ENCODE measurements at places on chromosomes 6 and 20.

GRCh38 chr20:58692579-58693225, at the start of gene NPEPL1:
Gene NPEPL1 (plus strand): TSS chr20:58692800. CDS start chr20:58692901, 101 bp downstream.
- peak; percentile 38 for DNase-seq

DNA sequence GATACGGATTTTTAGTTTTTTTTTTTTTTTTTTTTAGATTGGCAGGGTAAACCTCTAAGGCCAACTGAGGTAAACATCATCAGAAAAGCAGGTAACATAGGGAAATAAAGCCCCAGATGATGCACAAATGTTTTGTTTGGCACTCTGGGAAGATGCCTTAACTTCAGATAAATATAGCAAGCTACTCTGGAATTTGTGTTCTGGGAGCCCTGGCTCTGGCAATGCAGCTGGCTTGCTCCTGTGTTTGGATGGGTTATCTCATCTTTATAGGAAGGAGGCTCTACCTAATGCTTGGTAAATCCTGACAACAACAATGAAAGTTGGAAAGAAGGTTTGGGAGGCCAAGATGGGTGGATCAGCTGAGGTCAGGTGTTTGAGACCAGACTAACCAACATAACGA, 77.4 kb downstream of the GFOD1 start:
- no peak for DNase-seq

- DNase-seq: no peak
Measured at GRCh38 chr6:43076464-43077332, 584 bp downstream of the PTK7 start.

GRCh38 chr6:30234356-30234755, 21.1 kb upstream of the TRIM26 start:
- peak; percentile 33 for DNase-seq

DNA sequence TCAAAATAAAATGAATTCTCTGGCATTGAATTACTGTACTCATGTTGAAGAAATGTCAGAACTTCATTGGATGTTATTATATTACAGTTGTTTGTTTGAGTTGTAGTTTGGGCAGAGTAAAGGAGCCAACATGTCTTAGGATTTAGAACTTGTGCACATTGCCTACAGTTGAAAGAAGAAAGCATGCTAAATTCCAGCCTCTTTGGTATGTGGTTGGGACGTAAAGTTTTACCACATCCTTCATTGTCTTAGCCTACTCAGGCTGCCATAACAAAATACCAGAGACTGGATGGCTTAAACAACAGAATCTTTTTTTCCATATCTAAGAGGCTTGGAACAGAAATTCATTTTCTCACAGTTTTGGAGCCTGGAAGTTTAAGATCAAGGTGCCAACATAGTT, 42.4 kb downstream of the HFE start:
- DNase-seq: no peak

- peak; percentile 85 for DNase-seq
Measured at GRCh38 chr20:44576297-44576696, 6.1 kb upstream of the PKIG start.
